Neuronal stem cell (in vitro differentiated cells): ENCODE measurements at places on chromosomes 7 and 10.

DNA sequence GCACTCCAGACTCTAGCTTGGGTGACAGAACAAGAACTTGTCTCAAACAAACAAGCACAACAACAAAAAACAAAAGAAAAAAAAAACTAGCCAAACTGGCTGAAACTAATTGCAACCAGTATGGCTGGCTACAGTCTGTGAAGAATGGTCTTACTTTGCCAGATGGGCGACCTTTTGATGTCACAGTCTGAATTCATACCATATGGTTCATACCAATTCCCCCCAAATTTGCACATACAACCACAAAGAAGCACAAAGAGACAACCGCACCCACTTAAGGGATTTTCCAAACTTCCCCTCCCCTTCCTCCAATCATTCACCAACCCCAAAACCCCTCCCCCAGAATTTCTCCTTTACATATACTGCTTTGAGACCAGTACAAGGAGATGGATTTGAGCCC lies 114.2 kb downstream of the SPAG6 start:
- no peak for DNase-seq

GRCh38 chr10:100551196-100551595 lies 15.5 kb downstream of the HIF1AN start:
- no peak for DNase-seq

DNA sequence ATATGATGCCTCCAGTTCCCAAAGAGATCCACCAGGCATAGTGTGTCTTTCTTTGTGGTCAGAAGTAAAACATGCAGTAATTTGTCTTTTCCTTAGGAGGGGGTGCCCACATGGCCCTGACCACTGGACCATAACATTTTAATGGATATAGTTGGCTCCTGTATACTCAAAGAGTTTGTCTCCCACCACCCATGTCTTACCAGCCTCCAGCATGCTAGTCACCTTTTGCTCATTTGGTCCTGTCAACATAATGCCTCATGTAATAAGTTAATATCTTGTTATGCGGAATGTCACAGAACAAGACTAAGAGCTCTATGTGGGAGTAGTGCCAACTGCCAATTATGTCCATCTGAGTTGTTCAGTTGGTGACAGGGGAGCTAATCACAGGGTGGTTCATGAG lies 83.4 kb upstream of the IFRD1 start:
- DNase-seq = no peak

DNA sequence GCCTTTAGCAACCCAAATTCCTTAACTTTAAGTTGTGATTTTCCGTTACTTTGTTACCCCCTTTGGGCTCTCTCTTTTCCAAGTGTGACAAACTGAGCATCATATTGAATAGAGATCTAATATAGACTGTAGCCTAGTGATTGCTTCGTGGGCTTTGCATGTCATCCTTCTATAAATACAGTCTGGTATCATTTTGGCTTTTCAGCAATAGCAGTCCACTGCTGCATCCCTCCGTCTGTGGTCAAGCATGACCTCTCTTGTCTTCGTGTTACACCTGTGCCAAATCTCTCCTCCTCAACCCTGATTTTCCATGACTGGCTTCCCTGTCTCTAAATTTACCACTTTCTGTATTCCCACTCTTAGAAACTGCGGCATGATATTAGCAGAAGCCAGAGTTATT lies 53.8 kb upstream of the AGK start:
- no peak for DNase-seq

- DNase-seq = no peak
Observed at GRCh38 chr7:18037609-18038008, 10.0 kb upstream of the PRPS1L1 start.

DNA sequence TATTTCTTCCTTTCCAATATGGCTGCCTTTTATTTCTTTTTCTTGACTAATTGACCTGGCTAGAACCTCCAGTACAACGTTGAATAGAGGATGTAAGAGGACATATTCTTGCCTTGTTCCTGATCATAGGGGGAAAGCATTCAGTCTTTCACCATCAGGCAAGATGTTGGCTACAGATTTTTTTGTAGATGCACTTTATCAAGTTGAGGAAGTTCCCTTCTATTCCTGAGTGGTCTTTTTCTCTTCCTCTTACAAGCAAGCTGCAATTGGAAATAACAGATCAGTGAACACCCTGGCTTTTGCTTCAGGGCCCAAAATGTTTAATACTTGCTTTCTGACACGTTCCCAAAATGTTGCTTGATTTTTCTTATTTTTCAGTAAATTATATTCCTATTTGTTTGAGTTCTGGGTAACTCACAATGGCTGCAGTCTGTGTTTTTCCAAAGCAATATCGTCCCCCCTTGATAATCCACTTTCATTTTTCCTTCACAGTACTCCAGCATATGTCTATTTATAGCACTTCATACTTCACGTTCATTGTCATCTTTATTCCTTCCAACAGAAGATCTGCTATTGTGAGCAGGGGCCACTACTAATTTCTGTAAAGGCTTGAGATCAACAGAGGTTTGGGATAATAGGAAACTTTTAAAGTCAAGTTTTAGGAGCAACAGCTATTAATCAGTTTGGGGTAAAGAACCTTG lies 11.7 kb downstream of the CPEB3 start:
- no peak for DNase-seq

- no peak for DNase-seq
Observed at GRCh38 chr7:497346-497745, 22.3 kb downstream of the PDGFA start.

DNA sequence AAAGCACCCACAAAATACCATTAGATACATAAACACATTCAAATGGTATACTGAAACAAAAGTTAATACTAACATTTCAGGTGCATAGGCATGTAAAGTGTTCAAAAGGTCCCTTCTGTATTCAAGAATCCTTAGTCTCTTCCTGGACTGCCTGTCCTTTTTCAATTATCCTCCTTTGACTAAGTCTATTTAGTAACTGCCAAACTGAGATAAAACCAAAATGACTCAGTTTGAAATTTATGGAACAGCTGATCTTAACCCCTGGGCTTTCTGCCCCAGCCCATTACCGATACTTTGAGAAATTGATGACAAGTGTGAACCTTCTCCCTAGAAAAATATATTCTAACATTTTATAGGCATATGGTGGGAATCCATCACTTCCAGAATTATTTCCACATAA lies 5.4 kb downstream of the EPC1 start:
- DNase-seq = no peak

DNA sequence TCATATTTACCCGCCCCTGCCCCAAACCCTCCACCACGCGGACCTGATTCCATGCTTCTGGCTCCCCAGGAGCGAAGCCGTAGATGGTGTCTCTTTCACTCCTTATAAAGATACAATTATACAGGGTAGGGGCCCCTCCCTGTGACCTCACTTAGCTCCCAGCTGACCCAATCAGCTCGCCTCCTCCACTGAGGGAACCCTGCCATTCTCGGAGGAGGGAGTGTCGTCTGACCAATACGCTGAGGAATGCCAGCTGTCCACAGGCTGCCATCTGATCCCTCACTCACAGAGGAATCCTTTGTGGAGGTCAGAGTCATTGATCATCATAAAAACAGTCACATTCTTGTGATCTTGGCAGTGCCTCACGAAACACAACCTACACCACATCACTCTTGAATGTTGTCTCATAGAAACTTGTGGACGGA lies 67.5 kb upstream of the INSIG1 start:
- peak; percentile 27 for DNase-seq

GRCh38 chr7:29040579-29040925 lies 82.4 kb upstream of the TRIL start:
- no peak for DNase-seq

GRCh38 chr10:122422266-122422989 lies 32.0 kb upstream of the ARMS2 start:
- no peak for DNase-seq

GRCh38 chr10:11505639-11506038 lies 105.8 kb downstream of the USP6NL start:
- DNase-seq = peak; percentile 60

- peak; percentile 44 for DNase-seq
Observed at GRCh38 chr7:100803398-100804161, 23.7 kb downstream of the EPHB4 start.

GRCh38 chr7:88775838-88776237 lies 16.3 kb downstream of the ZNF804B start:
- DNase-seq = no peak

DNA sequence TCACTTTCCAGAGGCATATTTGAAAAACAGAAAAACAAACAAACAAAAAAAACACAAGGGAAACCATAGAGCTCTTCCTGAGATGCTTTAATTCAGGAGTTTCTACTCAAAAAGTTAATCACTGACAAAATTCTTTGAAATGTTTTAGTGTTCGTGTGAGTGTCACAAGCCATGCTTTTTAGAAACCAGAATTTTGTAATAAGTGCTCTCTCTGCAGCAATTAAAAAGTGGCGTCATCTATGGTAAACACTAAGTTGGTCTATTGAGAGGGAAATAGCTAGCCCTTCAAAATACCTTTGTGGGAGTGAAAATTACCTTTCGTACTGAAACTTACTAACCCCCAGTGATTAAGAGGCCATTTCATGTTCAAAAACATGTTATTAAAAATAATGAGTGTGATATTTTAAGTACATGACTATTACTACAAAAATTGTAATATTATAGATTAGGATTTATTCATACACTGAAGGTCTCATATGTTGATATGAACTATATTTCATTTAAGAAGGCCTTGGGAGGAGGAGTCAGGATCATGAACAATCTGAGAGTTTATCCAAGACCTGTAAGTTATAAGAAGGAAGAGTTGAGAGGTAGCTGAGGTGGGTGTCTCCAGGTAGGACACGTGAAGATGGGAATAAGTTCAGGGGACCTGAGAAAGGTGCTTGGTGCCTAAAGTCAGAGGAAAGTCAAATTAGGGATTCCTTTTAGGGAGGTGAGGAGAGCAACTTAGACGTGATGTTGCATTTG lies 94.6 kb downstream of the PPP1R9A start:
- no peak for DNase-seq

DNA sequence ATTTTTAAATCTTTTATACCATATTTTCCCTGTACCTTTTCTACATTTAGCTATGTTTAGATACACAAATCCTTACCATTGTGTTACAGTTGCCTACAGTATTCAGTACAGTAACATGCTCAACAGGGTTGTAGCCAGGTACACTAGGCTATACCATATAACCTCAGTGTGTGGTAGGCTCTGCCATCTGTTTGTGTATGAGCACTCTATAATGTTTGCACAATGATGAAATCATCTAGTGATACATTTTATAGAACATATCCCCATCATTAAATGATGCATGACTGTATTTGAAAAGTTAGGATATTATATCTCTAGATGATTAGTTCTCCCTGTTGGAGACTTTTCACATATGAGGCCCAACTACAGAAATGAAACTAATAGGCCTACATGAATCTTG lies 188.6 kb downstream of the STK31 start:
- no peak for DNase-seq

DNA sequence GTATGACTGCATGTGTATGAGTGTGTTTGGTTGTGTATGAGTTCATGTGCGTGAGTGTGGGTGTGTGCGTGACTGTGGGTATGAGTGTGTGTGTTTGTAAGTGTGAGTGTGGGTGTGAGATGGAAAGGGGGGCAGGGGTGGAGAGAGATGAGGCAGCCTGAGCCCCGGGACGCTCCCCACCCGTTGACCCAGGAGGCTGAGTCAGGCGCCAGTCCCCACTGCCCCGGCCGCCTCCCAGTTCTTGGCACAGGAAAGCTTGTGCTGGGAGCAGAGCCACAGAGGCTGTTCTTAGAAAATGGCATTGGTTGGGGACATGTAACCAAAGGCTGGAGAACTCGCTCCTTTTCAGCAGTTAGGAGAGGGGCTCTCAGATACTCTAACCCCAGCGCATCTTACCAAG lies 27.8 kb upstream of the NUB1 start:
- no peak for DNase-seq

DNA sequence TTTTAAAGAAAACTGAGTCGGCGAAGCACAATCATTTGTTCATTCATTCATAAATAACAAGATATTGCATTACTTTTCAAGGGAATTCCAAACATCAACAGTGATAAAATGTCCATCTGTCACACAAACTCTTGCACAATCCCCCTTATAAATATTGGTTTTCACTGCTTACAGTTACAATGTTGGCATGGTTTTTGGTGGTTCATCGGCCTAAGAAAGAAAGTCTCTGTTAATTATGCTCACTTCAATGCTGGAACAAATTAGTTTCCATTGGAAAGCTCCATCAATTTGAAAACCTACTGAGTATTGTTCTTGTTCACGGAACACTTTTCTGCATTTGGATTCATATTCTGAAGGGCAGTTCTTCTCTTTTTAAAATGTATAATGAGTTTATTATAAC lies 188.5 kb downstream of the JAZF1 start:
- DNase-seq = no peak

DNA sequence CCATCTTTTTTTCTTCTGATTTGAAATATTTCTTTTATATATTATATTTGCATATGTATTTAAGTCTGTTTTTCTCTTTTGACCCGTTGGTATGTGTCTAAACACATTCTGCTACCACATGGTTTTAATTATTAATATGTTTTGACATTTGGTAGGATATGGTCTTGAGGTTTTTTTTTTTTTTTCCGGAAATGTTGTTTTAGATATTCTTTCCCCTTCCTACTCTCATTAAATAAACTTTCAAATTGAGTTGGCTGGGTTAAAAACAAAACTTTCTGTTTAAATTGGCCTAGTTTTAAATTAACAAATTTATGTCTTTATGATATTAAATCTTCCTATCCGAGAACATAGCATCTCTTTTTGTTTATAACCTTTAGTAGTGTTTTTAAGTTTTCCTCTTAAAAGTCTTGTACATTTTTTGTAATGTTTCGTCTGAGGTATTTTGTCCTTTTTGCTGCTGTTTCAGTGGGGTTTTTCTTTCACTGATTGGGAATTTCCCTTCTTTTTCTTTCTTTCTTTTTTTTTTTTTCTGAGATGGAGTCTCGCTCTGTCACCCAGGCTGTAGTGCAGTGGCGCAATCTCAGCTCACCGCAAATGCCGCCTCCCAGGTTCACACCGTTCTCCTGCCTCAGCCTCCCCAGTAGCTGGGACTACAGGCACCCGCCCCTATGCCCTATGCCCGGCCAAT lies 25.4 kb downstream of the STAM start:
- DNase-seq = no peak

DNA sequence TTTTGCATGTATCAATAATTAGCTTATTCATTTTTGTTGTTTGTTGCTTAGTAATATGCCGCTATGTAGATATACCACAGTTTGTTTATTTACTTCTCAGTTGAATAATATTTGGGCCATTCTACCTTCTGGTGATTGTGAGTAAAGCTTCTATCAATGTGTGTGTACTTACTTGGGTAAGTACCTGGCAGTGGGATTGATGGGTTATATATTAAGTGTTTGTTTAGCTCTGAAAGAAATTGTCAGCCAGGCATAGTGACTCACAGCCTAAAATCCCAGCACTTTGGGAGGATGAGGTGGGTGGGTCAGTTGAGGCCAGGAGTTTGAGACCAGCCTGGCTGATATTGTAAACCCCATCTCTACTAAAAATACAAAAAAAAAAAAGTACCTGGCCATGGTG lies 975.7 kb upstream of the MBL2 start:
- no peak for DNase-seq

DNA sequence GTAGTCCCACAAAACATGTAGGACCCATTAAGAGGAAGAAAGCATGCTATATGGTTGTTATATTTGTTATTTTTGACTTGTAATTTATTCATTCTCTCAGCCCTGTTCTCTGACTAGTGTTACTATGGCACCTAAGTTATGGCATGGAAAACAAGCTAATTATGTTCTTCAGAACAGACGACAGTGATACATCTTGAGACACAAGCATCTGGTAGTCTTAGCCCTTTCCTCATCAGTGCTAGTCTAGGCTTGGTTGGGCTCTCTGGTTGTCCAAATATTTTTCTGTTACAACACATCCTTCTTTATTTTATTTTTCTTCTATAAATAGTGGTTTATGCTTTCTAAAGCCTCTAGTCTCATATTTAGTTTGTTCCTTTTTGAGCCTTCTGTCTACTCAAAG lies 308.3 kb upstream of the KAT6B start:
- DNase-seq = no peak
